ENCODE measurements at places on chromosomes 1 and 21. TPM values are rescaled to one million over a fixed set of nuclear protein-coding genes. Genes with fewer than 3 reads are reported as not detected.
A peak's percentile ranks its signal among the peaks of the same experiment; 100 is the strongest.

GRCh38 chr1:89523572-89524368 lies 859 bp upstream of the LRRC8B start:
- peak; percentile 50 for DNase-seq

ABCB10 gene
- 3.2 TPM for polyA plus RNA-seq

GRCh38 chr1:44628962-44629756 lies 45.1 kb downstream of the TMEM53 start:
- no peak for DNase-seq

DNA sequence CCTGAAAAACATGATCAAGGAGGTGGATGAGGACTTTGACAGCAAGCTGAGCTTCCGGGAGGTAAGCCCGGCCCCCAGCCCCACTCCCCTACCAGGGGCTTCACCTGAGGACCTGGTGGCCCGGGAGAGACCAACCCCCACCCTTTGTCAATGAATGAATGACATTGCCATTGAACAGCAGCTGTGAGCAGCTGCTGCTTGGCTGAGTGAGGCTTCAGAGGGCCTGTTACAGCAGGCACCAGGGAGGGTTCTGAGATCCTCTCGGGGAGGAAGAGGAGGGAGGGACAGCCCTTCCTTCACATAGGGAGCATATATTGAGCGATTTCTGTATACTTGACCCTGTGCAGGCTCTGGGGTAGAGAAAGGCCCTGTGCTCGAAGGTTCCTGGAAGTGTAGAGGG lies 12.3 kb upstream of the CTRC start:
- DNase-seq: no peak

- DNase-seq: no peak
Observed at GRCh38 chr1:8457760-8458381, 140.0 kb downstream of the SLC45A1 start.

DNA sequence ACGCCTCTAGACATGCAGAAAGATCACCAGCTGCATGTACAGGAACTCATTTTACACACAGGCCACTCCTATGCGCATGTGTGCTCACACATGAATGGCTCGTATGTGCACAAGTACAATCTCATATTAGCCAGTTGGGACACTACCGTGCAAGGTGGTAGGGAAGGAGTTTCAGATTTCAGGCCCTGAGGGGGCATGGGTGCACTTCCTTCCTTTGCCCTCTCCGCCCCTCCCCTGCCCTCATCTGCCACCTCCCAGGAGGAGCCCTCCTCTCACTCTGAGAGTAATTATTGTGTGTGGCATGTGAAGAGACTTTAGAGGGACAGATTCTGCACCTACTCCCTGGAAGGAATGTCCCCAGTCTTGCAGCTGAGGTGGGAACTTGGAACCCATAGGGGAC lies 14.8 kb downstream of the EDN2 start:
- no peak for DNase-seq

DNA sequence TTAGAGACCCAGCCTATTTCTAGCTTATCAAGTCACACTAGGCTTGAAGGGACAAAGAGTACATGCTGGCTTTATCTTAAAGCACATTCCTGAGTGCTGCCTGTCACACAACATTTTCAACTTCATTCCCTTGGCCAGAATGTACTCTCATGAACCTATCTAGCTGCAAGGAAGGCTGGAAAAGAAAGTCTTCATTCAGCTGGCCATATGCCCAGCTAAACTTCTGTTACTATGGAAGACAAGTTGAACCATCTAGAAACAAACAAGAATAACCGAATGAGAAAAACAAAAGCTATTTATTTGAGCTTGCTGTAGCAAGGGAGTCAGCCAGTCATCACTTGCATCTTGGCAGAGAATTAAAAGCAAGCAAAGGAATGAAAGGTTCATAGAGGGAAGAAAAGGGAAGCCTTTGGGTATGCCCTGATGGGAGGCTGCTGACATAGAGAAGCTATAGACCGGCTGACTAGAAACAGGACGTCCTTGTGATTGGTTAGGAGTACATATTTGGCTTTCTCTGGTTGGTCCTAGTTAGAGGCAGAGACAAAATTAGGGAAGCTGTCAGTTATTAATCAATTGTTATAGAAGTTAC lies 108.4 kb downstream of the NEK7 start:
- peak; percentile 26 for DNase-seq

C1orf105 gene
- not detected for polyA plus RNA-seq

- no peak for DNase-seq
Observed at GRCh38 chr1:203084588-203085527, 954 bp downstream of the MYOG start.
